Fibroblast of skin of left biceps (primary cell): ENCODE measurements at places on chromosomes 4 and X.

DNA sequence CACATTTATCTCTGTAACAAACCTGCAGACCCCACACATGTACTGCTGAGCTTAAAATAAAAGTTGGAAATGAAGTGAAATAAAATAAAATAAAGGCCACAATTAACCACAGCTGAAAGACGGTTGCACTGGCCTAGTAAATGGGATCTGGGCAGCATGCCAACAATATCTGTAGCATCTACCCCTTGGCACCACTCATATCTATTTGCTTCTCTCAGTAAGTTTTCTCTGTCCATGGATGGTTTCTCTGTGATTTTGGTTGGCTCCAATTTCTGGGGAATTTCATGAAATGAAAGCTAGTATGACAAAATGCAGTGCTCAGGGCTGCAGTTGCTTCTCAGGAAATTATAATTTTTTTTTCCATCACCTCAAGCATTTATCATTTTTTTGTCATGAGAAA lies 172.0 kb upstream of the IL15 start:
- DNase-seq, result no peak

DNA sequence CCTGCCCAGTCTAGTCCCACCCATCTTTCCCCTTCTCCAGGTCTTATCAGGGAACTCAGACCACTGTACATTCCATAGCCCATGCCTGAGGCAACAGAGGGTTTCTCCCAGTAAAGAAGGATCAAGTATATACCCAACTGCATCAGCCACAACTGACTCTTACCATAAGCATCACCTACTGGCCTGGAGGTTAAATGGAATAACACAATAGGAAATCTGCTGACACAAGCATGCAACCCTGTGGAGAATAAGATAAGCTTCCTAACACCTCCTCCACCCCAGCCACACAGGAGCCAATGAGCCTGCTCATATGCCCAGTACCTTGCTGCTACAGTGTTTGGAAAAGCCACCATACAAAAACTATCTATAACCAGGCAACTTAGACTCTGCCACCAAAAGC lies 34.6 kb upstream of the PLK4 start:
- DNase-seq, result no peak

- DNase-seq, result no peak
Measured at GRCh38 chr4:5118994-5119835, 67.9 kb downstream of the STK32B start.

DNA sequence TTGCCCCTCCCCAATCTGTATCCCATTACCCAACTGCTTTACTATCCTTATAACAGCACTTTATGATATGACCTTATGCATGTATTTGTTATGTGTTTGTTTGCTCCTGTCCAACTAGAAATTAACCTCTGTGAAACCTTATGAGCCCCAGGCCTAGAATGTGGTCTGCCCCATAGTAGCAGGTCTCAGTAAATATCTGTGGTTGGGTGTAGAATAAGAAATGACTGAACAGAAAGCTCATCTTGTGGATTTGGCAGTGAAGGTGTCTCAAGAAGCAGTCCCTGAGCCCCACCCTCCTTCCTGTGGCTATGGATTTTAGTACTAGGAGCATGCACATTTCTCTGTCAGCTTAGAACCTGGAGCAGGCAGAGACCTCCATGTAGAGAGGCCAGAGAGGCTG lies 229.0 kb upstream of the LCORL start:
- DNase-seq, result no peak

- peak; percentile 34 for DNase-seq
Measured at GRCh38 chr4:172725581-172725980, 443.0 kb upstream of the GALNT7 start.

DNA sequence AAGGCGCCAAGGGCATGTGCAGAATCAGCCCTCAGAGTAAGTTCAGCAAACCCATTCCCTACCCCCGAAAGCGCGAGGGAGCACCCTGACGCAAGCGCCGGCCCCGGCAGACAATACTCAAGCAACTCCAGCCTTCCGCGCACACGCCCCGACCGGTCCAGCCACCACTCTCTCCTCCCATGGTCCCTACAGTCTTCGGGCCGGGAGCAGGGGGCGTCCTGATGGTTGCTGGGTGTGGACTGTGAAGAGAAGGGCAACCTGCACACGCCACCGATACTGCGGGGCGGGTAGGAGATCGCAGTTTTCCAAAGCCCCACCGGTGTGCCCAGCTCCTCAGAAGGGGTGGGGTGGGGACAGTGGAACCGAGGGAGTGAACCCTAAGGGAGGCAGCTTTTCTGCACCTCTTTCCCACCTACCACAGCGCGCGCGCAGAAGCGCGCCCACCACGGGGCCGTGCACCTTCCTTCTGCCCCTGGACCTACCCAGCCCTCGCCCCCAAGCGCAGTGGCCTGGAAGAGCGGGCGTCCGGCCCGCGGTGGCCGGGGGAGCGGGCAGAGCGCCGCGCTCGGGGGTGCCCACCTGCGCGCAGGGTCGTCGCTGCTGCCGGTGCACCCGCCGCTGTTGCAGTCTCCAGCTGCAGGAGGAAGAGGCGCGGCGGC lies 650.2 kb upstream of the DIPK2B start:
- no peak for DNase-seq

GRCh38 chr4:145827885-145828284 lies 110.7 kb downstream of the ZNF827 start:
- DNase-seq, result no peak

DNA sequence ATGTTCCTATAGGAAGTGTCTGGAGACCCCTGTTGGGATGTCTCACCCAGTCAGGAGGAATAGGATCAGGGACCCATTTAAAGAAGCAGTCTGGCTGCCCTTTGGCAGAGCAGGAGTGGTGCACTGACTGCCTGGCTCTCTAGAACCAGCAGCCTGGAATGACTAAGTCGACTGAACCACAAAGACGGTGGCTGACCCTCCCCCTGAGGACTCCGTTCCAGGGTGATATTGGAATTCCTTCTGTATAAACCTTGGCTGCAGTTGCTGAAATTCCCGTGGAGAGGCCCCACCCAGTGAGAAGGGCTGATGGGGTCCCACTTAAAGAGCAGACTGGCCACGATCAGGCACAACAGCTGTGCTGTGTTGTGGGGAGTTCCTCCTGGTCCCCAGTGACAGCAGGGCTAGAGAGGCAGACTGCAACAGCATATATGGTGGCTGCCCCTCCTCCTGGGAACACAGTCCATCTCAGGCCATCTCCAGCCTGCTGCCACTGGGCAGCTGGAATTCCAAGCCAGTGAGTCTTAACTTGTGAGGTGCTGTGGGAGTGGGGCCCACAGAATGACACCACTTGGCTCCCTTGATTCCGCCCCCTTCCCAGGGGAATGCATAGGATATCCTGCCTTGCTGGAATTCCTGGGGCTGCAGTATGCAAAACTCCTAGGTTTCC lies 41.8 kb upstream of the RLIM start:
- no peak for DNase-seq

DNA sequence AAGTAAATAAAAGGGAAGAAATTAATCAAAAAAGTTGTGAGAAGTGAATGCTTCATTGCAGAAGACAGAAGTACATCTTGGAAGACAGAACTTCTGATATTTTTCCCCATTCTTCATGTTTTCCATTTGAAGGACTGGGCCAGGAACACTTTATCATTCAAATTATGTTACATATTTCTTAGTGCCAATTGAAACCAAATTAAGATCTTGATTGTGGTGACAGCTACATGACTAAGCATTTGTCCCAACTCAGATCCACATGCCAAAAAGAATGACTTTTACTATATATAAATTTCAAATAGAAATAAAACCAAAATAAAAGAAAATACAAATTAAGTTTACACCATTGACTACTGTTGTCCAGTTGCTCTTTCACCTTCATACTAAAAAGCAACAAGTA lies 14.0 kb upstream of the FGF5 start:
- DNase-seq, result no peak

DNA sequence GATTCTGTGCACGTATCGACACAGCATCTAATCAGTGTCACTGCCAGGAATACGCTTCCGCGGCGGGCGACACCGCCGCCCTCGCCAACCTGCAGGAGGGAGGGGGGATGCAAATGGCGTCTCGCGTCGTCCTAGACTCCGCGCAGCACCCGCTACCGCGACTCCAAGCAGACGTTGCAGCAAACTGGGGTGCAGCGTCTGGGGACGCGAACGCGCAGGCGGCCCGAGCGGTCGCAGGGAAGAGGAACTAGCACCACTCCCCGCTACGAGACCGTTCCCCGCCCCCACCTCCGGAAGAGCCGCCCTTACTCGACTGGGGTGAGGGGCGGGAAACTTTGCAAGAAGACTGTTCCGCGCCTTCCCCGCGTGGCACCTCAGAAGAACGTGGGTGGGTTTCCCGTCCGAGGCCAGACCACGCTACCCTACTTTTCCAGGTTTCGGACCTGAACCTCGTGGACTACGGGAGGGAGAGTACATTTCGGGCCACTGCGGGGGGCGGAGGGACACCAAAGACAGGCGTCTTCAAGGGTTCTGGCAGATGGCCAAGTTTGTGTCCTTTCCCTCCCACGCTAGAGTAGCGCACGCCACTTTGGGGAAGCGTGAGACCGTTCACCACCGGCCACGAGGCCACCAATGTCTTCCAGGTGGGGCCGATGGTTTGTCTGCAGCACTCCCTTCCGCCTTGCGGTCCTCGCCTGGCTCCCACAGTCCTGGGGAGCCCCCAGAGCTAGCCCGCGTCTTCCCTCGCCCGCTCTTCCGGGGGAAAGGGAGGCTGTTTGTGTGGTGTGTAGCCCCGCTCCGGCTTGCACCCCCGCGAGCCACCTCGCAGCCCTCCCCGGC lies 78.0 kb upstream of the BCOR start:
- DNase-seq, result no peak

- no peak for DNase-seq
Measured at GRCh38 chr4:78058591-78059523, 1.7 kb downstream of the FRAS1 start.

DNA sequence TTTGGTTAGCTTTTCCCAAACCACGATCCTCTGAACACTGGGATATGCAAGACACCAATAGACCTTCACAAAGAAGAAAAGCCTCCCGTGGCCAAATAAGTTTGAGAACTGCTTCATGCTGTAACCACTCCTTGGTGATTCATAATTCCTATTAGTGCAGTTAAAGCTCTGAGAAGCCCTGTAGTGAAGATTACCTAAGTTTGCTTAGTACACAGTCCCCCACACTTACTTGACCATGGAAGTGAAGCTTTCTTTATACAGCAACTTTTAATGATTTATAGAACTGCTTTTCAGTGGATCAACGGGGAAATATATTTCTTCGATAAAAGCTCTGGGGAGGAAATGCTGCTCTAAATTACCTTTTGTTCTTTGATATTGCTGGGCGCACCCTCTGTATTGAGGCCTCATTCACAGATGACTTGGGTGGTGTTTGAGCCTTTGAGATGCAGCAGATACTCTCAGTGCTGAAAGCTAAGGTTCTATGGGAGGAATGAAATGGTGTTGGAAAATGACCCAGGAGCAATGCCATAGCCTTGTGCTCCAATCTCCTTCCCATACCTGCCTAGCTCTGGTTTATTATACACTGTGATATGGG lies 67.4 kb downstream of the CBLL2 start:
- DNase-seq, result no peak

DNA sequence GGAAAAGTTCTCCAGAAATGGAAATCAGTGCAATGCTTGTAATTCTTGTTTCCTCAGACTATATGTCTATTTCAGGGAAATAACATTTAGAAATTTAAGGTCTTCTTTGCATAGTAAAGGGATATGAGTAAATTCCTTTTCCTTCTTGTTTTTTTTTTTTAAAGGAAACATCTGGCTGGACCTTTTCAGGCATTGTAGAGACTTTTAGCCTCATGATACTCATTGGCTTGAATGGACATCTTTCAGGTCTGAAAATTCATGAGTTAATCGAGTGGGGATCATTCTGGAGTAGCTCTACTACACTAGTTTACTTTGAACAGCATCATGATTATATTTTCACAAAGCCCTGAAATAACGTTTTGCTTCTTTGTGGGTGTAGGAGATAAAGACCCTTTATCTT lies 88.6 kb upstream of the CBLL2 start:
- no peak for DNase-seq

GRCh38 chr4:184479516-184479950 lies 5.2 kb upstream of the IRF2 start:
- no peak for DNase-seq

DNA sequence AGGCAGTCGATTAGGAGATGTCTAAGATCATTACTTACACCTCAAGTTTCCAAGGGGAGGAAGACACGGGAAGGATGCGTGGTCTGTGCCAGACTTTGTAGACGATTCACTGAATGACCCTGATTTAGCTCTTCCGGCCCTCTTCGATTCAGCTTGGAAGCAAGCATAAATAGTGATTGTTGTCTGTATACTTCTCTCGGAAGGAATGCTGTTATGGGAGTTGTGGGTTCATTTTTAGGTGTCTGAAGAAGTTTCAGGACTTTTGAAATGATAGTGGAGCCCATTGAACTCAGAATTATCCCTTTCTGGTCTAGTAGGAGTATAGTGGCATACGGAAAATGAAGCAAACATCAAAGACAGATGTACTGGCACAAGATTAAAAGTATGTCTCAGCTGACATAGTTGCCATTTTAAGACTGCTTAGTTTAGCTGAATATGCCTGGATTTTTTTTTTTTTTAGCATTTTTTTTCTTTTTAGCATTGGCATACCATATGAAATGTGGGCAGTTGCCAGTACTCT lies 1.0 kb upstream of the ANKRD17 start:
- no peak for DNase-seq

- no peak for DNase-seq
Measured at GRCh38 chr4:139602776-139603360, 46.8 kb upstream of the SETD7 start.

GRCh38 chr4:15689540-15689939 lies 7.9 kb downstream of the FAM200B start:
- DNase-seq, result no peak

DNA sequence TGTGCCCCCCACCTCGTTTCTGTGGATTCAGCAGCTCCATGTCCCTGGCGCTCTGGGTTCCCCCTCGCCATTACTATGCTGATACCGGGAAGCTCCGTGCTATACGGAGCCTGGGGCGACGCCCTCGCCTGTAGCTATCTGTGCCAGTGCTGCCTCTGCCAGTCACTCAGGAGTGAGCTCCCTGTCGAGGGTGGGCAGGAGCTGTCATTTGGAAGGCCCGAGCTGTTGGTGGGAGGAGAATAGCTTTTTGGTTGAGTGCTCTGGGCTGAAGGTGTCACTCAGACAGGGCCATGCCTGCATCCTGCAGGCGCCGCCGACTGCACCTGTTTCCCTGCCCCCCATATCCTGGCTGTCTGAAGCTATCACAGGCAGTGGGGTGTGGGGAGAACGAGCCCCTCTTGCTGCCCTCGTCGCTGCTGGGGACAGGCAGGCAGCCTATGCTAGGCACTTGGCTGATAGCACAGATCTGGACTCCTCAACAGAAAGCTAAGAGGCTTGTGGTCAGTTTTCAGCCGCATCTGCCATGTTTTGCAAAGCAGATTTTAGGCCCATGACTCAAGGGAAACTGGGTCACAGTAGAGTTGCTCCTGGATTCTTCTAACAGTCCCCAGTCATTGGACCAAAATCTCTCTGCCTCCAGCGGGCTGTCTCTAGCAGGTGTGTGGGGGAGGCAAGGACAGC lies 31.8 kb downstream of the CPLX1 start:
- DNase-seq, result no peak

- DNase-seq, result no peak
Measured at GRCh38 chrX:118961866-118962560, 12.4 kb upstream of the LONRF3 start.
